Common myeloid progenitor, CD34-positive (primary cell): ENCODE measurements at places on chromosomes 2 and 18.
A peak's percentile ranks its signal among the peaks of the same experiment; 100 is the strongest.

DNA sequence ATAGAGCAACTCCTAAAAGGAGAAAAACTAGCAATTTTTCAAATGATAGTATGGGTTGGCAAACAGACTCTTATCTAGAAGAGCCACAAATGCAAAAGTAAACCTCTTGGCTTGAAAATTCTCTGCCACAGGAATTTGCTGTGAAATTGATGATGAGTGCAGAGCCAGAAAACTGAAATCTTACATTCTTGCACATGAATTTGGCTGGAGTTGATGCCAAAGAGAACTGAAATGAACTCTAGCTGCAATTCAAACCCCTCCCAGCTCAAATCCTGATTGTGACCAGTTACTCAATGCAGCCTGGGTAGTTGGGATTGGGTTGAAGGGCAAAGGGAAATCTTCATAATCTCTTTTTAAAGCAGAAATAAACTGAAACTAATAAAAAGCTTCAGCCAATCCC is 266.6 kb downstream of the PDE11A start:
- no peak for DNase-seq

GRCh38 chr2:78861546-78861945 is 164.0 kb upstream of the REG3G start:
- peak; percentile 1 for DNase-seq

GRCh38 chr2:129165006-129165405 is 814.5 kb upstream of the RAB6C start:
- DNase-seq = no peak

- no peak for DNase-seq
Measured at GRCh38 chr2:183019718-183020442, 18.4 kb downstream of the NCKAP1 start.

DNA sequence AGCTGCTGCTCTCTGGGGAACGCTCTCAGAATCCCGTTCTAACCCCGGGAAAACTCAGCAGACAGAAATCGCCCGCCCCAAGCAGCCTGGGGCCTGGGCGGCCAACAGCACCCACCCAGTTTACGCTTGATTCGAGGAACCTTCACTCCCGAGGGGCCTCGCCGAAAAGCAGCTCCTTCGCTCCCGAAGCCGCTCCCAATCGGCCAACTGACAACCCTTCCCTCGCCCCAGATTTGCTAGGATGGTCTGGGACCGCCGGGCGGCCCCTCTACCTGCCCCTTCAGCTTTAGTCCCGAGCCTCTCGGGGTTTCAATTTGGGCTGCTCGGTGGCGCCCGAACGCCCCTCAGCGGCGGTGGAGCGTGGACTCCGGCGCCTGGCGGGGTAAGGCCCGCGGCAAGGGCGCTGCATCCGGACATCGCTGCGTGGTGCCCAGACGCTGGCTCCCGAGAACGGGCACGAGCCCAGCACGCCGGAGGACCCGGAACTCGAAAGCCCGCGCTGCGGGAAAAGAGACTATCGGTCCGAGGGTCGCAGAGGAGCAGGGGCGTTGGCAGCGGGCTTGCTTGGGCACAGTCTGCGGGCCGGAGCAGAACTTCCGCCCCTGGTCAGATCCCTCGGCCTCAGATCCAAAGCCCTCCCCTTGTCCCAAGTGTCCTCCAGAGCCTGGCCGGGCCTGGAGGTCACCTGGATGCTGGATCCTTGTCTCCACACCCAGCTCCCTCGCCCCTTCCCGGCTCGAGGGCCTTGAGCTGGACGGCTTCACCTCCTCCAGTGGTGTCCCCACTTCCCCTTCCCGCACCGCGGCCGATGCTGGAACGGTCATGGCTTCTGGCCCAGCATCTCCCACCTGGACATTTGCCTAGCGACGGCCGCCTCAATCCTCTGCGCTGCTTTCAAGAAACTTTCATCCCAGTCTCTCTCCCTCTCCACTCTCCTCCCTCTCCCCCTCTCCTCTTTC is 3.0 kb upstream of the OTX1 start:
- DNase-seq = peak; percentile 53

DNA sequence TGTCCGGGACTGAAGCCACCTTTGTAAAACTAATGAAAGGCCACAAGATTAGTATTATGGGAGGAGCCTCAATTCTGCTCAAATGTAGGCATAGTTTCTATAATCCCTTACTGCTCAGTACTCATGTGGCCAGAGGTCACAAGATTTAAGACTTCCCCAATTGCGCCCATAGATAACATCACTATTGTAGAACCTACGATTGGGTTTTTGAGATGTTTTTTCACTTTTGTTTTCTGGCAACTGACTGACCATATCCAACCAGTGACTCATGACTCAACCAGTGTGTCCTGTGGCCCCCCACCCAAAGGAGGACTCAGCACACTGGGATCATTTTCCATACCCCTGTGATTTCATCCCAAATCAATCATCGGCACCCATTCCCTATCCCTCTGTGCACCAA is 15.2 kb upstream of the TSPYL6 start:
- peak; percentile 23 for DNase-seq

GRCh38 chr2:222360146-222360545 is 61.3 kb upstream of the PAX3 start:
- DNase-seq = no peak

GRCh38 chr2:180057706-180058412 is 50.8 kb upstream of the CWC22 start:
- DNase-seq = no peak

GRCh38 chr18:51867767-51868166 is 472.2 kb upstream of the DCC start:
- DNase-seq = peak; percentile 15

DNA sequence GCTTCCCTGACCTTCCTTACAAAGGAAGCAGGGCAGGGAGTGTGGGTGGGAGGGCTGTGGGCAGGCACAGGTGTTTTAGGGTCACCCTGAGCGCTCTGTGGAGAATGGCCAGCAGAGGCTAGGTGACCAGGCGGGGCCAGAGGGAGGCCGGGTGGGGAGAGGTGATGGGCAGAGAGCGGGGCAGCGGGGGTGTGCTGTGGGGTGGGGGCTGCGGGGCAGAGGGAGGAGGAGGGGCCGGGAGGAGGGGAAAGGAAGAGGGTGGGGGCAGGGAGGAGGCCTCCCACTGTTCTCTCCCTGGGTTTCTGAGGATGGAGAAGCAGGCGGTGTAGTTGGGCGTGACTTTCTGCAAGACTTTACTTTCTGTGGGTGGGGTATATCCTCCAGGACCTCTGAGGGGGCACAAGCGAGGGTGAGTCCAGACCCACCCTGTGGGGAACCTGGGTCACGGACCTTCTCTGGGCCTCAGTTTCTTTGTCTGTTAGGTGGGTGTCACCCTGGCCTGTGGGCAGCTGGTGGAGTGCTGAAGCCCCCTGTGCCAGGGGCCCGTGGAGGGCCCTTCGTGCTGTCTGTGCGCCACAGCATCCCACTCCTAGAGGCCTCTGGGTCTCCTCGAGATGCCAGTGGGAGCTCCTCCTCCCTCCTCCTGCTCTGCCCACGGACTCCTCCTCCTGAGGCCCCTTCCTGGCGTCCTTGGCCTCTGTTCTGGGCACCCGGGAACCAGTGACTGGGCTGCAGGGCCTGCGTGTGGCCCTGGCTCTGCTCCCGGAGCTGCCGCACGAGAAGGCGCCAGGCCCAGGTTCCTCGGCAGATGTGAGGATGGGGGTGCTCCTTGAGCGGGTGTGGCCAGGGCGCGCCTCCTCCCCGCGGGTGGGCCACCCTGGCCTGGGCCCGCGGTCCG is 6.3 kb upstream of the NEU4 start:
- no peak for DNase-seq

- DNase-seq = no peak
Measured at GRCh38 chr2:74077636-74078035, 70.1 kb downstream of the BOLA3 start.

GRCh38 chr2:143640826-143641225 is 511.6 kb downstream of the ARHGAP15 start:
- DNase-seq = no peak

DNA sequence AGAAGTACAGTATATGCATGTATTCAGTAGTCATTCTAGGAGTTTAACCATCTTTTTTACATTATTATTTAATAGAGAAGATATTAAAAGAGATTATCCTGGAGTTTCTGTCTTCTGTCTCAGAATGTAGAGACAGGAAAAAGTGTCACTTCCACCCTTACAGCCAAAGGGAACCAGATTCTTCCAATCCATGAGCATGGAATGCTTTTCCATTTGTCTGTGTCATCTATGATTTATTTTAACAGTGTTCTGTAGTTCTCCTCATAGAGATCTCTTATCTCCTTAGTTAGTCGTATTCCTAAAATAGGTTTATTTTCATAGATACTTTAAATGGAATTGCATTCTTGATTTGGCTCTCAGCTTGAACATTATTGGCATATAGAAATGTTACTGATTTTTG is 959.5 kb upstream of the PIK3C3 start:
- no peak for DNase-seq

GRCh38 chr2:196944570-196944969 is 18.1 kb upstream of the PGAP1 start:
- DNase-seq = no peak

DNA sequence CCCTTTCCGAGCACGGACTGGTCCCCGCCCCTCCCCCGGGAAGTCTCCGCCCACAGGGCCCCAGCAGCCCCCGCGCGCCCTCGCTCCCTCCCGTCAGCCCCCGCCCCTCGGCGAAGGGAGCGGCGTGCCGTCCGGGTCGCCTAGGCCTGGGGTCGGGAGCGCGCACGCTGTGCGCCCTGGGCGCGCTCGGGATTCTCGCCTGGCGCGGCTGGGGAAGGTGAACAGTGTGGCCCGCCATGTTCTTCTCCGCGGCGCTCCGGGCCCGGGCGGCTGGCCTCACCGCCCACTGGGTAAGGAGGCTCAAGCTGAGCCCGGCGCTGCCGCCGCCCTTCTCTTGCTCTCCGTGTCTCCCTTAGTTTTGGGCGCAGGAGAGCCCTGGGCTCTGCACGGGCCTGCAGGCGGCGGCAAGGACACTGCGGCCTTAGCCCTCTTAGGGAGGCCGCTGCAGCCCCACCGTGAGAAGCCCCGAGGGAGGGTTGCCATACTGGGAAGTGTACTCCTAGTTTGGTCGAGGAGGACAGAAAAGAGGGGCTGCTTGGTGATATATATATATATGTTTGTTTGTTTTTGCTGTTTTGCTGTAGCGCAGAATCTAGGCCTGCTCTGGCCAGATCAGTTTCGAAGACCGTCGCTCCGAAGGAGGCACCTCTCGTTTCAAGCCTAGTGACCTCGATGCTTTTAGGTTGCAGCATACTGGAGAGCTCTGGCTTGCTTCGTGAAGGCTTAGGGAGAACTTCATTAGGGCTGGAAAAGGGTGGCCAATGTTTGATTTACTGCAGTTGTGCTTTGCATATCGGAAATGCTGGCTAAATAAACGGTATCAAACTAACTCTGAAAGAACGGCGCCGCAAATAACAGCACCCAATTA is at the start of gene NDUFV2:
Gene NDUFV2 (plus strand): TSS at position 192 of the 868 bp plus-strand sequence. CDS start 45 bp downstream, at position 237.
- peak; percentile 98 for DNase-seq

- DNase-seq = no peak
Measured at GRCh38 chr2:236026841-236027240, 141.3 kb downstream of the GBX2 start.

DNA sequence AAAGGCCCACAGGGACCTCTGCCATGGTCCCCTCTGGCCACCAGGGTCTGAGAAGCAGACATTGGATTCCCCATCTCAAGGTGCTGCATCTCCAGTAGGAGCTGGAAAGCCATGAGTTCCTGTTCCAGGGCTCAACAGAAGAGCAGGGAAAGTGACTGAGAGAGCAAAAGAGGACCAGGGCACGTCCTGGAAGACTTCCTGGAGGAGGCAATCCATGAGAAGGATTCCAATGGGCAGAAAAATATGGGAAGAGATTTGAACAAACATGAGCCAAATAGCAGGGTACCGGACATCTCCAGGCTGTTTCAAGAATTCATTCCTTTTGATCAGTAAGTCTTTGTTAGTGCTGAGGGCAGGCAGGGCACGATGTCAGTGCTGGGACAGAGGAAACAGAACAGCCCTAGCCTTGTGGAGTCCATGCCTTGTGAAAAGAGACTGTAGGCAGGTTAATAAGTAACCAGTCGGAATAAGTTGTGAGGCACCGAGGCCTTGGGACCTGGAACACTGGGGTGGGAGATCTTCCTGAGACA is 72.8 kb upstream of the TWIST2 start:
- no peak for DNase-seq

GRCh38 chr2:127584516-127585033 is 49.1 kb downstream of the MYO7B start:
- DNase-seq = no peak

DNA sequence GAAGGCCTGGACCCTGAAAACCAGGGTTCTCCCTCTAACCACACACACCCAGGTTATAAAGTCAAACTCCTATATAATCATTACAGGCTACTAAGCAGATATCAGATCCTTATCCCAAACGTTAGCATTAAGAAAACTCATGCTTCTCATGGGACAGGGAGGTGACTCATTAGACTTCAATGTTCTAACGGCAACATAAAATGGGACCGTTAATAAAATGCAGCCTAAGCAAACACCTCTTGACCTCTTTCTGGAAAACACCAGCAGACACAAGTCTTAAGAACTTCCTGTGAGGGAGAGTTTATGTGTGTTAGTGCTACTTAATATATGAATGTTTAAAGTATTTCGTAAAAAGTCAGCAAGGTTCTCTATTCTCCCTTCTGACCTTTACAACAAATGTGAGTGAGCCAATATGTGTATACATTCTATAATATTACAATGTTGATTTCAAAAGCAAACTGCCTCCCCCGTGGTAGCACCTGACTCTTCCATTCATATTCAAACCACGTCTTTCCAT is 31.7 kb downstream of the LPIN2 start:
- no peak for DNase-seq

DNA sequence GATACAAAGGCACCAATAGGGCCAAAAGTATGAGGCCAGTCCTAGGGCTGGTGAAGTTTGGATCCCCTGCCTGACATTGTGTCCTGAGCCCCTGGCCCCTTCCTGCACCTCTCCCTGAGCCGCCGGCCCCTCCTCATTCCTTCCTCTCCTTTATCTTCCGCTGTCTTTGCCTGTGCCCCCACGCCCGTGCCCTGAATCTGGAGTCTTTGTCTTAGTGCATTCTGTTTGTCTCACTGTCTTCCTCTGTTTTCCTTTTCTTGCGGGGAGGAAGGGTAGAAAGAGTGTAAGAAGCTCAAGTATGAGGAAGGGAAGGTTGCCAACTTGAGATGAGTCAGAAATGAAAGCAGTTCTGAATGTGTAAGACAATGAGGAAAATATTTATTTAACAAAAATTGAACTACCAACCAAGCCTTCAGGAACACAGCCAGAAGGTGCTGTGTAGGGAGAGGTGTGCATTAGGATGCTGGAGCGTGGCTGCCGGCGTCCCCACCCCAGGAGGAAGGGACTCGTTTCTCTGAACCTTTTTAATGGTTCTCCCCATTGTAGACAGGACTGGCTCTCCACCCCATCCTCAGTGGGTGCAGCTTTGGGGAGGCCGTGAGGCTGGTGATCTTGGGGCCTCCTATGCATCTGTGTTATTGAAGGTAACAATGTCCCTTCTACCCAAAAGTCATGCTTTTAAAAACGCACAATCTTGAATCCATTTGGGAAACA is 133.1 kb downstream of the NEDD4L start:
- peak; percentile 25 for DNase-seq

- DNase-seq = no peak
Measured at GRCh38 chr2:183995632-183996031, 602.7 kb upstream of the ZNF804A start.

DNA sequence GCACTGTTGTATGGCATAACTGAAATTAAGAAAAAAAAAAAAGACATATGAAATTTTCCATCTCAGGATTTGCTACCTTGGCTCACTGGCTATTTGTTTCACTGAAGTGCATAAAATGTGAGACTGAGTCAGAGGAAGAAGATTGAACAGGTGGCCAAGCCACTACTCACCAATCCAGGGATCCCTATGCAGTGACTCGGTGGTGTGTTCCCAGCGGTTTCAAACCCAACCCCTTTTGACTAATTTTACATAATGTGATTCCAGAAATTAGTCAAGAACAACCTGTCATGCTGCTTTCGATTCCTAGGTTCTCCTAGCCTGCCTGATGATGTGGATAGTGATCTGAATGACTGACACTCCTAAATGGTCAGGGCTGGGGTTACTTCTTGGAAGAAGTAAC is 77.3 kb downstream of the KLHL14 start:
- no peak for DNase-seq

- DNase-seq = no peak
Measured at GRCh38 chr2:134392442-134393074, 138.7 kb downstream of the MGAT5 start.
